ENCODE measurements at places on chromosomes 5 and 9.

- DNase-seq, result no peak
These were observed 5.5 kb upstream of the RNU6ATAC start for GRCh38 chr9:134169724-134170401.

GRCh38 chr9:132244582-132245455 lies 83.0 kb downstream of the NTNG2 start:
- DNase-seq, result no peak

GRCh38 chr5:158464383-158464782 lies 605.4 kb upstream of the CLINT1 start:
- no peak for DNase-seq

- no peak for DNase-seq
These were observed 84.4 kb upstream of the SPIN1 start for GRCh38 chr9:88303721-88304451.

- peak; percentile 80 for DNase-seq
These were observed 101.7 kb upstream of the SPATA31D4 start for GRCh38 chr9:81826517-81826906.

DNA sequence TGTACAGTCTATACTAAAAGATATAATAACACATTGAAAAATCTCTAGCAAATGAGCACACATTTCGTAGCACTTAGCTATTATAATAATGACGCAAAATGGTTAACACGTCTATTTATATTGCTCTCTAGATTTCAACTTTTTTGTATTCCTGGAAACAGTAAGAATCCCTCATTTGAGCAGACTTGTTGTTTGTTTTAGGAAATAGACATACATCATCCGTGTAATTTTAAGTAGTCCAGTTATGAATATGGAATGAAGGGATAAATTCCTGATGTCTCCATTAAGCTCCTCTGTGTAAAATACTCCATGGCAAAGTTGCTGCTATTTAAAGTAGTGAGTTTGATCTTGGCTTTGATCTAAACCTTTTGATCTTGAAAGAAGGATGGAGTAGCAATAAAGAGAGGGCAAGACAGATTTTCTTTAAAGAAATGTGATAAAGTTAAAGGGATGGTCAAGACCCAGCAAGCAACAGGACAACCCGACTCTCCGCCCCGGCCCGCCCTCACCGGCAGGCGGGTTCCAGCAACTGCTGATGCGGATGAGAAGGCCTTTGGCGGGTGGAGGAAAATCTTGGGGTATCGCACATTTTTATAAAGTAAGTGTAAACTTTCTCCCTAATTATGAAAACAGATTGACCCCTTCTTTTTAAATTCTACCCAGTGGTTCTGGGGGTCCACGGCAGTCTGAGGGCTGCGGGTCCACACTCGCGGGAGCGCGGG lies 277.4 kb downstream of the AOPEP start:
- no peak for DNase-seq

DNA sequence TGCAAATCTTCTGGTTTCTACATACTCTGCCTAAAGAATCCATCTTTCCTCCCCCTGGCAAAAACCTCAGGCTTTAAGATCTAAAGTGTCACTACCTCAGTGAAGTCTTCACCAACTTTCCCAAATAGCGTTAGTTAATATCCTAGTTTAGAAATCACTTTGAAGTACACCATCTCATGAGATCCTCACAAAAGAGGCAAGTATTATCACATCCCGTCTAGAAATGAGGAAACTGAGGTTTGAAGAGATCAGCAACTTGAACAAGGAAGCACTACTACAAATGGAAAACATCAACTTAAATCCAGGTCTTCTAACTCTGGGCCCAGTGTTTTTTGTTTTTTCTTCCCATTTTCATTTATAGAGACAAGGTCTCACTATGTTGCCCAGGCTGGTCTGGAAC lies 4.6 kb downstream of the AP3B1 start:
- no peak for DNase-seq

- DNase-seq, result no peak
These were observed 2.4 kb downstream of the ZNF483 start for GRCh38 chr9:111527347-111527746.

DNA sequence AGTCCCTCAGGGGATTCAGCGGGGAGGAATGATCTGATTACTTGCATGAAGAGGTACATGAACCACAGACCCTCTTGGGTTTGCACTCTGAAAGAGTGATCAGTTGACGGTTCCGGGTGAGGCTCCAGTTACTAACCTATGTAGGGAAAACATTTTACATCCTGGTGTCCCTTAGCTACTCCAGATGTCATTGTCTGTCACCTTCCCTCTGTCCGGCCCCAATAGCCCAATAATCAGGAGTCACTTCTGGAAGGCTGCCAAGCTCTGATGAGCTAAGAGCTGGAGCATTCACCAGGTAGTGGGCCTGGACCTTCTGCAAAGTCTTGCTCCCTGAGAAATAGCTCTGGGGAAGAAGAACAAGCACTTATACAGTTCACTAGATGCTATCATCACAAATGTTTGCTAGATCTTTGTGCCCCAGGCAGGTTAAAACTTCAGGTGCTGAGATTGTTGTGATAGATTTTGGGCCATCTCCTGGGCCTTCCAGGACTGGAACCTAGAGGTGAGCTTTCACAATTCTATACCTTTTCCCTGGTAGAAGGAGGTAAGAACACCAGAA lies 64.5 kb downstream of the ENTREP1 start:
- peak; percentile 12 for DNase-seq

GRCh38 chr5:105146867-105147266 lies 1584.3 kb upstream of the NUDT12 start:
- DNase-seq, result no peak

- no peak for DNase-seq
These were observed 1151.8 kb downstream of the CDH12 start for GRCh38 chr5:21701317-21701716.

DNA sequence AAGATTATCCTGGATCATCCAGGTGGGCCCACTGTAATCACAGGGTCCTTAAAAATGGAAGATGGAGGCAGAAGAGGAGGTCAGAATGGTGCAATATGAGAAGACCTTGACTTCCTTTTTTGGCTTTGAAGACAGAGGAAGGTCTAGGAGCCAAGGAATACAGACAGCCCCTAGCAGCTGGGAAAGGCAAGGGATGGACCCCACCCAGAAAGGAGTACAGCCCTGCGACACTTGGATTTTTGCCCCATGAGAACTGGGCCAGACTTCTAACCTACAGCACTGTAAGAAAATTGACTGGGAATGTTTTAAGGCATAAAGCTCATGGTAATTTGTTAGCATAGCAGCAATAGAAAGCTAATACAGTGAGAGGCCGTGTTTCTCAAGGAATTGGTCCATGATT lies 66.9 kb upstream of the LRRTM2 start:
- no peak for DNase-seq

- DNase-seq, result no peak
These were observed 356.0 kb upstream of the PANK3 start for GRCh38 chr5:168935183-168935582.

GRCh38 chr9:2526071-2526828 lies 95.3 kb upstream of the VLDLR start:
- no peak for DNase-seq

DNA sequence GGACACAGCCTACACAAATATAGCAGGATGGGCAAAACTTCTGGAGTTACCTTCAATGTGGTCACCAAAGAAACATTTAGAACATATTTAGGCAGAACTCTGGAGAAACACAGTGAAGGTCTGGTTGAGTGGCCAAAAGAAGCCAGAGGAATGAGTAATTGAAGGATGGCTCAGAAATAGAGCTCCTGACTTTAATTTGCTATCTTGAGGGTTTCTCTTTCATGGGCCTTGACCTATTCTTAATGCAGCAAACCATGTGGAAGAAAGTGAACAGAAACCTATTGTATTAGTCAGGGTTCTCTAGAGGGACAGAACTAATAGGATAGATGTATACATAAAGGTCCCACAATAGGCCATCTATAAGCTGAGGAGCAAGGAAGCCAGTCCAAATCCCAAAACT lies 650.5 kb downstream of the ACTL7B start:
- no peak for DNase-seq

GRCh38 chr5:15796557-15796956 lies 296.6 kb downstream of the FBXL7 start:
- no peak for DNase-seq

DNA sequence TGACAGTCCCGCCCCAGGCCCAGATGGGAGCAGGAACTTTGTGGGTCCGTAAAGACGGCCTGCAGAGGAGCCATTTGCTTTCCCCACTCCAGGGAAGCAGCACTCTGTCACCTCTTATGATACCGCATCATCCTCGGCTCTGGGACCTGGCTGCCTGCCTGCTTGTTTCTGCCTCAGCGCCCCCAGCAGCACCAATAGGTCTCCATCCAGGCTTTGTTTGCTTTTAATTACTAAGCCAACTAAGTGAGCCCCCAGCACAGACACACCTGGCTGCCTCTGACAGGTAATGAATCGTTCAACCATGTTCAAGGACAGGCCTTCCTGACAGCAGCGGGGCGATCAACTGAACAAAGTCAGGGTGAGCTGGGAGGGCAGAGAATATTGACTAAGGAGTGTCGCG lies 141.4 kb downstream of the C5orf15 start:
- DNase-seq, result peak; percentile 95

GRCh38 chr9:17436854-17437253 lies 142.0 kb upstream of the SH3GL2 start:
- no peak for DNase-seq

- no peak for DNase-seq
These were observed 31.4 kb upstream of the MTAP start for GRCh38 chr9:21770871-21771560.

DNA sequence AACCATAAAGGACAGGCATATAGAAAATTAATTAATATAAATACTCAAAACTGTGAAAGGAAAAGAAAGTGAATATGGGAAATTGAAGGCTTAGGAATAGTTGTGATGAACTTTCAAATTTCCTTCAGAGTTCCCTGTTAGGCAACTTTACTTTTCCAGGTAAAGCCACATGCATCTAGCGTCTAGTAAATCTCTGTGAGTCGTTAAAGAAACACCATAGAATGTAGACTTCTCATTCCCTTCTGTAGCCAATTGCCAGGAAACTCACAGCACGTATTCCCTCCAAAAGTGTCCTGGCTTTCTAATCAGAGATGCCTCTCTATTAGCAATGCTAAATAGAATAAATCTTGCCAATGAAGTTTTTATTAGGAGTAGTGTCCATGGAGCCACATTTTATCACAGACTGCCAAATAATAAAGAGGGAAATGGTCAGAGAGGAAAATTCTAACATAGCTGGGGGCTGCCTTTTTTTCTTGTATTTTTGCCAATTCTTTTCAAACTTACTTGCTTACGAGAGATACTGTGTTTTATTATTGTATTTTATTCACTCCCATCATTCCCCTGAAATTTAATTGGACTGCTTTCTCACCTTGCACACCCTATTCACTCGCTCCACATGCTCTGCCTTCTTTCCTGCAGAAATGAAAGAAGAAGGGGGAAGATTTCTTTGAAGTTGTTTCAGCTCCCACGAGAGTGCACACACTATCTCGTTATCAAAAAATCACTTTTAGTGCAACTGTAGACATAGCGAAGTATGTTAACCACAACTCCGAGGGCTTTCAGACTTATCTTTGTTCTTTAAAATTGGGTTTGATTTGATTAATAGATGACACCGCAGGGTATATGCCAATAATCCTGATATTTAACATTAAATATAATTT lies 439.0 kb downstream of the CSNK1G3 start:
- DNase-seq, result no peak

DNA sequence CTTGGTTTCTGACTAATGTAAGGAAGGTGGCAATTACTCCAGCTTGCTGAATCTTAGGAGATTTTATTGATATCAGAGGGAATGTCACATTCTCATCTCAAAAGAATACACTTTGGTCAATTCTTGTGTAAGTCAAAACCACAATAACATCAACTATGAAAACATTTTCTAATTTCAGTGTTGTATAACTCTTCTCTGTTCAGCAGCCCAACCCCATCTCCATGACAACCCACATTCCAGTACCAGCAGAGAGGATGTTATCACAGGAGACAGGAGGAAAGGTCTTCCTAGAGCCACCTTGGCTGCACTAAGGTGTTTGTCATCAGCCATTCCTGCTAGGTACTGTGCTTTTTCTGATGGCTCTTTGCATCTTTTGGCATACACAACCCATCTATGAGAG lies 529.1 kb upstream of the BRINP1 start:
- DNase-seq, result no peak

DNA sequence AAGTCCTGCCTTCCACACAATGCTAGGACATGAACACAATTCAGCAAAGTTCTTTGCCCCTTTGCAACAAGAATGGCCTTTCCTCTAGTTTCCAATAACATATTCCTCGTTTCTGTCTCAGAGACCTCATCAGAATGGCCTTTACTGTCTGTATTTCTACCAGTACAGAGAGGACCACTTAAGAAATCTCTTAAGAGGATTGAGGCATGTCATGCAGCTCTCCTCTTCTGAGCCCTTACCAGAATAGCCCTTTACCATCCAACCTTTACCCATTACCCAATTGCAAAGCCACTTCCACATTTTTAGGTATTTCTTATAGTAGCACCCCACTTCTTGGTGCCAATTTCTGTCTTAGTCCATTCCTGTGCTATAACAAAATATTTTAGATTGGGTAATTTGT lies 20.3 kb downstream of the TNPO1 start:
- DNase-seq, result no peak

DNA sequence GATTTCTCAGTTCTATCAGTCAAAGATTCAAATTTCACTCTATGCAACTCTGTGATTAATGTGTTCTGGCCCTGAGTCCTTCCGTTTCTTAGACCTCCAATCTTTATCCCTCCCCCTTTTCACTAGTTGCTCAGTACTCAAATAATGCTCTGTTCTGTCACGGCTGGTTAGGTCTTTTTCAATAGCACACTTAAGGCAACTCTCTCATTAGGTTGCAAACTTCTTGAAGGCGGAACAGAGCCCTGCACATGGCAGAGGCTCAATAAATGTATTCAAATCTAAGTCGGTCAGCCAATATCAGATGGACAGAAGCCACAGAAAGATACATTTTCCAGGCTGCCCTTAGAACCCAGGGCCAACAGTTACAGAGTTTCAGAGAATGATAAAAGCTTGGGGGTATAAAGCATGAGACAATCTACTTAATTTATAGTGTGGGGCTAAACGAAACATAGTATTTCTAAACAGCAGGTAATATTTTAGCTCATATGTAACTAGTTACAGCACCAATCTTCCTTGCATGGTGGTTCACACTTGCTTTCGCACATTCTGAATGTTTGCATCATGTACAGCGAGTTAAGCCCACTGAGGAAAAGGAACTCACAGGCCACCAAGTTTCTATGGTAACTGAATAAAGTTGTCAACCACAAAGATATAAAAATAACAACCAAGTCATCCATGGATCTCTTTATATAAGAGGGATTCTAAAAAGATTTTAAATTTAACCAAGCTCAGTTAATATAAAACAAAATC lies 67.1 kb upstream of the GOLPH3 start:
- DNase-seq, result no peak

DNA sequence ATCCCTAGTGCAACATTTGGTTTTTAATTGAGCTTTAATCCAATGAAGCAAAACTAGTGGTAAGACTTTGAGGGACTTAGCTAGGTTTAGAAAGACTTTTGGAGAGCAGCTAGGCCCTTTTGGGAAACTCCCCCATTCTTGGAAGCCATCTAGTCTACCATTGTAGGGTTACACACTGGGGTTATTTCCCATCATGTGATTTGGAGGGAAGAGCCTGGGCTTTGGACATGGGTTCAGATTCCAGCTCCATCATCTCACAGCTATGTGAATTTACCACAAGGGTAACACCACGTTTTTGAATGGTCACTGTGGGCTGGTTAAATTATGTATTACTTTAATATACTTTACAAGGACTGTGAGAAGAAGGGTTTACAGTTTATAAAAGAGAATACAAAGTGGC lies 18.3 kb upstream of the TNFSF15 start:
- DNase-seq, result no peak
